ENCODE measurements at places on chromosomes 5 and 9.
A peak's percentile ranks its signal among the peaks of the same experiment; 100 is the strongest.

DNA sequence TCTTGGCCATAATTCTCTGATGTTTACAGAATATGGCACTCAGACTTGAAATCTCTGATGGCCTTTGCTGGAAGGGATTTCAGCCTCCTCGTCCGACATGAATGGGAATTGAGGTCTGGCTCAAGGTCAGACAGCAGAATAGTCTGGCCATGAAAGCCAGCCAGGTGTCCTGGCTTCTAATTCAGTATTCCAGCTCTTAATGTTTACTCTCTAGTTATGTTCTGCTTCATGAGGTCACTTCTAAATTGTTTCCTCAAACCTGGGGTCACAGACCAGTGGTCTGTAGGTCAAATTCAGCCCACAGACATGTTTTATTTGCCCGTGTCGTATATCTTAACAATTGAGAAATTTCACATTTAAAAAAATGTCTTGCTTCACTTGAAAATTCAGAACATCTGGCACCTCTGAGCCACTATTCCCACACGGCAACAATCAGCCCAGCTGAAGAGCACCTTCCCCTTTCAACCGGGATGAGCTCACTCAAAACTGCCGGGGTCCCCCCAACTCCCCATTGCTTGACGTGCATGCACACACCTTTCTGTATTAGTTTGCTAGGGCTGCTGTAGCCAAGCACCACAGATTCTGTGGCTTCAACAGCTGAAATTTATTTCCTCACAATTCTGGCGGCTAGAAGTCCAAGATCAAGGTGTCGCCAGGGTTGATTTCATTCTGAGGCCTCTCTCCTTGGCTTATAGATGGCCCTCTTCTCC is 243.5 kb downstream of the ENC1 start:
- no peak for DNase-seq

DNA sequence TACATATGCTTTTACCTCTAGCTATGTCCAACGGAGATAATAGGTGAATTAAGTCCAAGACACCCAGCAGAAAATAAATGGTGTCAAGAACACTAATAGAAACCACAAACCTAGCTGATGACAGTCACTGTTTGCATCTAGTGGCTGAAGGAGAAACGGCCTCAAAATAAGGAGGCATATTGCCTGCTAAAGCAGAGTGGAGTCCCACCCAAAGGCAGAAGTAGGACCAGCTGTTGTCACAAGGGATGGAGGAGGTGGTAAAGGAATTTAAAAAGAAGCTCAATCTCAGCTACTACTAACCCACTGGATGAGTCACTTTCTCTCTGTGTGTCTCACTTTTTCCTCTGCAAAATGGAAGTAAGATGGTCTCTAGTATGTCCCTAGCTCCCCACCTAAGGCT is 224.3 kb downstream of the GRIA1 start:
- peak; percentile 54 for DNase-seq

GRCh38 chr5:56769875-56770604 is 45.3 kb upstream of the MAP3K1 start:
- no peak for DNase-seq

- no peak for DNase-seq
Observed at GRCh38 chr9:33795281-33795680, at the start of gene PRSS3. PRSS3 (plus strand) TSS chr9:33795561; CDS start chr9:33795574, 13 bp downstream.

GRCh38 chr5:163410505-163410904 is 26.9 kb upstream of the CCNG1 start:
- no peak for DNase-seq

DNA sequence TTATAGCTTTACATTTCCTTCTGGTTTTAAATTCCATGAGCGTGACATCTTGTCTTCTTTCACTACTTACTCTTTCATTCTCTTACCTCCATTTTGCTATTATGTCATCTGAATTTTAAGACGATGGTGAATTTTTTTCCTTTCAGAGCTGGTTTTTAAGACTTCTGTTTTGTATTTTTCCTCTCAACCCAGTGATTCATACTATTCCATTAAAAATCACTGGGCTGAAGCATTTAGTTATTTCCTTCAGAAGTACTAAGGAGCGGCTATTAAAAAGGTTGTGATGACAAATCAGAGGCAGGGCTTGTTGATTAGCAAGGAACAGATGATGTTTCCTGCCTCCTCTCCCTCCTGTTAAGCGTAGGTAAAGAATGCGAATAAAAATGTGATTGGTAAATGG is 16.5 kb downstream of the AGXT2 start:
- DNase-seq, result peak; percentile 58

DNA sequence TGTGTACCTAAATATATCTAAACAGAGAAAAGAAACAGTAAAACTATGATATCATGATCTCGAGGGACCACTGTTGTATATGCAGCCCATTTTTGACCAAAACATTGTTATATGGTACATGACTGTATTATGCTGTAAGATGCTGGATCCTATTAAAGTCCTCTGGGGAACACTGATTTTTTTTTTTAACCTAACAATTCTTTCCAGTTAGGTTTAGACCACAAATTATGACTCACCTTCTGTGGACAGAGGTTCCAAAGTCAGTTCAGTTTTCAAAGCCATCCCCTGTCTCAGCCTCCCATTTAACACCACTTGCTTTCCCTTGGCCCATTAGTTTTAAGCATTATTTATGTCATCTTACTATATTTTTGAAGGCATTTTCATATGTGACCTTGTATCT is 27.1 kb downstream of the TRMO start:
- DNase-seq, result no peak

- peak; percentile 75 for DNase-seq
Observed at GRCh38 chr5:61167382-61167781, 5.1 kb upstream of the SMIM15 start.

DNA sequence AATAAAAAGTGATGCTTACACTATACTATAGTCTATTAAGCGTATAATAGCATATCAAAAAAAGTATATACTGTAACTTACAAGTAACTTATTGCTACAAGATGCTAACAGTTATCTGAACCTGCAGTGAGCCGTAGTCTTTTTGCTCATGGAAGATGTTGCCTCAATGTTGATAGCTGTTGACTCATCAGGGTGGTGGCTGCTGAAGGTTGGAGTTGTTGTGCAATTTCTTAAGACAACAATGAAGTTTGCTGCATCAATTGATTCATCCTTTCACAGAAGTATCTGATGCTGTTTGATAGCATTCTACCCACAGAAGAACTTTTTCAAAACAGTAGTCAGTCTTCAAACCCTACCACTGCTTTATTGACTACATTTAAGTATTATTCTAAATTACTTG is 7.8 kb upstream of the C9orf40 start:
- DNase-seq, result peak; percentile 79

- DNase-seq, result no peak
Observed at GRCh38 chr5:149118463-149118862, 22.8 kb upstream of the ABLIM3 start.

GRCh38 chr5:95725937-95726810 is 5.0 kb upstream of the RHOBTB3 start:
- DNase-seq, result peak; percentile 46

DNA sequence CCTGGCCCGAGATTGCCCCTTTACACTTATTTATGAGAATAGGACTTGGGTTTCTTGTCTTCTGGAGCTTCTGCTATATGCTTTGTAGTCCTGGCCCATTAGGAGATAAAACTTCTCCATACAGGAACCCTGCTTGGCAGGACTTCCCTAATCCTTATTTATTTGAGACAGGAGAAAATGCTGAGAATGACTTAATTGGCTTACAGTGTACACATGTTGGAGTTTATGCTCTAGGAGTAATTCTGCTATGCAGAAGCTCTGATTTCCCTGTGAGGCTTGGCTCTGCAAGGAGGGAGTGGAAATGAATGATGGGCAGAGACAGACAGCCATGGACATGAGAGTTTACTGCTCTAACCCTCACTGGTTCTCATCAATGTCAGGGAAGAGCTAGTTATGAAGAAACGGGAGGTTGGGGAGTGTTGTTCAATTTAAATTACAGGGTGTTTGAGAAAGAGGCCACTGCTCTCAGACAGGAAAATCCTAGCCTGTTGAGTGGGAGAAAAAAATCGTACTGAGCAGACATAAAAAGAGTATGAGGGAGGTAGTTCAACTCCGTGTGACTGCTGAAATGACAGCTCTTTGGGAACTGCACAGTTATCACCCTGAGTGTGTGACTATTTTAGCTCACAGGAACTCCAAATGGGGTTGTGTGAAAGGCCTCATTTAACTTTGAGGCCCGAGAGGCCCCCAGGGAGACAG is 37.5 kb downstream of the ACTBL2 start:
- no peak for DNase-seq

All from foreskin fibroblast (primary cell).